ENCODE measurements at places on chromosomes 7 and 10. TPM values are rescaled to one million over a fixed set of nuclear protein-coding genes. Genes with fewer than 3 reads are reported as not detected.
A peak's percentile ranks its signal among the peaks of the same experiment; 100 is the strongest.

The CYP26A1 gene
- total RNA-seq = not detected

DNA sequence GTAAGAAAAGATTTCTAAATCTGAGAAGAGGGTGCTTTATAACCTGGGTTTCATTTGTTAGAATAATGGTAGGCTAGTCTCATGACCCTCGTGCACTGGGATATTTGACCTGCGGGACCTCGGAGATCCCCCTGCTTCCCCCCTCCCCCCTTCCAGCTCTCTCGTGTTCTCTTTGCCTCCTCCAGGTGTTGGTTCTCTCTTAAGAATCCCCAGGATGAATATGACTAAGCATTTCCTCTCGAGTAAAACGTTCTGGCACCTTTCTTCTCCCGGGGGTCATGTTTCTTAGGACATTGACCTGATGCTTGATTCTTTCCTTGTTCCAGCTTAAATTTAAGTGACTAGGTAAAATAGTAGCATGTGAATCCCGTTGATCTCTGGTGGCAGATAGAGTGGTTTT is 71.2 kb downstream of the SHH start:
- H3K27me3 ChIP-seq = no peaks in the 10 kb centered on the region
- H3K36me3 ChIP-seq = peaks cover 64% of the 10 kb centered on the region
- H3K4me3 ChIP-seq = no peak overlapping the region
- no peaks in the 10 kb centered on the region for H3K4me1 ChIP-seq

GRCh38 chr7:27795977-27796376 is 56.0 kb downstream of the TAX1BP1 start:
- no peak overlapping the region for H3K27ac ChIP-seq
- H3K4me3 ChIP-seq = no peak overlapping the region
- DNase-seq = no peak
- H3K36me3 ChIP-seq = peaks cover 72% of the 10 kb centered on the region
- no peaks in the 10 kb centered on the region for H3K27me3 ChIP-seq

The TBC1D12 gene
- total RNA-seq = 17.7 TPM

- peak within 1 kb of the TSS; percentile 99 for H3K27ac ChIP-seq
- DNase-seq = peak; percentile 100
- H3K4me1 ChIP-seq = peaks cover 39% of the 10 kb centered on the region
- H3K27me3 ChIP-seq = no peaks in the 10 kb centered on the region
These were observed at the start of gene SHOC2 for GRCh38 chr10:110919349-110919931. TSS of gene SHOC2 (plus strand) at chr10:110919604. CDS start at chr10:110964359, 44,755 bp downstream.

Data from suprapubic skin (tissue), 4 donors.